Stimulated activated CD4-positive, alpha-beta T cell treated with anti-CD3 and anti-CD28 coated beads, Interleukin-4, amount 100 ng/mL, for 24 hours (primary cell): ENCODE measurements at places on chromosomes 6 and 20.

GRCh38 chr20:63520934-63521601 lies 503 bp downstream of the PPDPF start:
- DNase-seq, result peak; percentile 75

- DNase-seq, result peak; percentile 28
These were observed 3.3 kb downstream of the KCNK5 start for GRCh38 chr6:39225946-39226437.

DNA sequence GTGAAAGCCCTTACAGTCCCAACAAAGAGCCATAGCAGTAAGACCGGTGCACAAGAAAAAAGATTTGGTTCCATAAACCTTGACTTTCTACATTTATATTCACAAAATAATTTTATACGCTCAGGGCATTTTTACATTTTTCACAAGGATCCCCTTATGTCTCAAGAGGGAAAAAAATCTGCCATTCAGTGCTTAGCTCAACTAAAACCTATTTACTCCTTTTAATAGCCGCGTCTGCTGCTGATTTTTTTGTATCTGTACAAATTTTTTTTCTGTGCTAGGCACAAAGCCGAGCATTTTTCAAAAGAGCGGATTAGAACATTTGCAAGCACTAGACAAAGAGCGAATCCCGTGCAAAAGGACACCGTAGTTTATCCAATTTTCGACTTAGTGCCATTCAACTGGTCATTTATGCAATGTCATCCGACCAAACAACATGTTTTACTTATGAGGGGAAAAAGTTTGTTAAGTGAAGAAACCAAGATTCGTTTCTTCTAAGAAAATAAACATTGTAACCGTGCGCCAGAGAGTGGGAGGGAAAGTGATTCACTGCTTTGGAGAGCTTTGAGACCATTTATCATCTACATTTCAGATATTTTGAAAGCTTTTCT lies 3.7 kb downstream of the TFAP2D start:
- DNase-seq, result no peak

GRCh38 chr20:325889-326644 lies 715 bp downstream of the SOX12 start:
- peak; percentile 47 for DNase-seq

DNA sequence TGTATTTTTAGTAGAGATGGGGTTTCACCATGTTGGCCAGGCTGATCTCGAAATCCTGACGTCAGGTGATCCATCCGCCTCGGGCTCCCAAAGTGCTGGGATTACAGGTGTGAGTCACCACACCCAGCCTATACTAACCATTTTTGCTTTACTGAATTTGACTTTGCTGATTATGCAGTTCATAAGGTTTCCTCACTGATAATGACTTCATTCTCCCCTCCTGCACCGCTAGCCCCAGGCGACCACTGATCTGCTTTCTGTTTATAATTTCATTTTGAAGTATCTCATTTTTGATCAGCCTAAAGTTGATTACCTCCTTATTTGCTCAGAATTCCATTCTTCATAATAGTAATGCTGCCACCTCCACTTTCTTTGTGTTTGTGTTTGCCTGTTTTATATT lies 48.7 kb upstream of the FAM83D start:
- no peak for DNase-seq

GRCh38 chr6:35426074-35426473 lies 26.1 kb upstream of the FANCE start:
- DNase-seq, result no peak

- DNase-seq, result no peak
These were observed 252.8 kb upstream of the CDH4 start for GRCh38 chr20:60999250-60999649.

DNA sequence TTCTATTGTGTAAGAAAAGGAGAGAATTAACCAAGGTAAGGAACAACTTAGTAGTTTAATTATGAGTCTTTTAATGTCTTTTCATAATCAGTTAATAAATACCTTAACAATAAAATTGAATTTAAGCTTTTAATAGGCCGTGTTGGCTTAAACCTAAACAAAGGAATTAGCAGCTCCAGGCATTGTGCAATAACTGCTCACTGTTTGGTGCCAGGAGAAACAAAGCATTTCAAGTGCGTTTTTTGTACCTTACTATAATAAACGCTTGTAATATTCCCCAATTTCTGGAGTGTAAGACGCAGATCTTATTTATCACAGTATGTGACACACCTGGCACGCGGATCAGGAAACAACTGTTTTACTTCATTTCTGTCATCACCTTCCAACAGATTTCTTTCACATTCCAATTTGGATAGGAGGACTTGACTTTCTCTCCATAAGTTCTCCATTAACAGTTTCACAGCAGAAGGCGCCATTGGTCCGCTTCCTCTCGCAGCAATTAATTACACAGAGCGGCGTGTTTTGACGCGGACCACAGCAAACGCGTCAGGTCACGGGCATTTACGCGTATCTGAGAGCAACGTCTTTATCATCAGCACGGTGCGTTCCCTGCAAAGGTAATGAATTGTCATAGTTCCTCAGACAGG lies 335.8 kb upstream of the NT5E start:
- no peak for DNase-seq

GRCh38 chr20:32019563-32020463 lies 9.6 kb downstream of the CCM2L start:
- no peak for DNase-seq

DNA sequence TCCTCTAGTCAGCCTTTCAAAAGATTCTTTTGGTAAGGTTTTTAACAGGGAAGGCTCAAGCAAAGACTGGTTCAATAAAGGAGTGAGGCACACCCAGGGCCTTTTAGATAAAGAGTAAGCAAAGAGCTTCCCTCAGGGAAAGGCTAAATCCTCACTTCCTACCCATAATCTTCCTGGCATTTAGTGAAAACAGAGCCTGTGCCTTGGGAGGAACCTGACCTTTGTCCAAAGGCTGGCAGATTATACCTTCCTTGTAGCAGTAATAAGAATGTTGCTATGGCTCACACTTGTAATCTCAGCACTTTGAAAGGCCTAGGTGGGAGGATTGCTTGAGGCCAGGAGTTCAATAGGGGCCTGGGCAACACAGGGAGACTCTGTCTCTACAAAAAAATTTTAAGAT lies 280.1 kb upstream of the PLCB4 start:
- no peak for DNase-seq
